NCI-H1092 (cell line): ENCODE measurements at places on chromosomes 3 and 15.

- no peak for DNase-seq
Observed at GRCh38 chr3:95215437-95215957, 1152.6 kb downstream of the NSUN3 start.

- DNase-seq = no peak
Observed at GRCh38 chr3:69914395-69914794, 85.1 kb upstream of the SAMMSON start.

DNA sequence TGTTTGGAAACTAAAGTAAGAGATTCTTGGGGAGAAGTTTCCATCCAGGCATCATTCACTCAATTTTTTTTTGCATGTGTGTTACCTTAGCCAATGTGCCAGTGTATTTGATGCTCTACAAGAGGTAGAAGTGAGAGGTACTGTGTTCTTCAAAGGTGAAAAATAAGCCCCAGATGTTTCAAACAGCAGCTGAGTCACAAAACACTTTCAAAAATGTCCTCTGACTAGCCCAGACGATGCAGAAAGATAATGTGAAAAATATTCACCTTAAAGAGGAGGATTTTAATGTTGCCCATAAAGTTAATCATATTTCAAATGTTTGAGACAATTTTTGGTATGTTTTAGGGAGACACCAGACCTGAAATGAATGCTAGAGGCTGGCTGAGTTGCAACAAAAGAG lies 107.7 kb upstream of the RASGRP1 start:
- DNase-seq = no peak

DNA sequence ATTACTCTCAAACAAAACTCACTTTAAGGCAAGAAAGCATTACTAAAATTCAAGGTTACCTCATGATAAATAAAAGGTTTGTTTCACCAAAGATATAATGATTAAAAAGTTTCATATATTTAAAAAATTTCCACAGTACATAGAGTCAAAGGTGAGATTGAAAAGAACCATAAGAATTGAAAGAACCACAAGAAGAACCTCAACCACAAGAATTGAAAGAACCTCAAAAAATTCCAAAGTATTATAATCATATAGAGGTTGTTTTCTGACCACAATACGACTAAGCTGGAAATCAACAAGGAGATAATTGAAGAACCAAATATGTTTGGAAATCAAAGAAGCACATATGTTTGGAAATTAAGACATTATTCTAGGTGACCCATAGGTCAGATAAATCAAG lies 52.7 kb downstream of the SLC25A36 start:
- DNase-seq = no peak

- no peak for DNase-seq
Observed at GRCh38 chr3:21117370-21117769, 633.6 kb downstream of the ZNF385D start.

- DNase-seq = no peak
Observed at GRCh38 chr15:41795996-41796856, 21.9 kb downstream of the MAPKBP1 start.
